ENCODE measurements at places on chromosomes 4 and X. TPM values are rescaled to one million over a fixed set of nuclear protein-coding genes. Genes with fewer than 3 reads are reported as not detected.

SYN1 gene
- 0.31 TPM for total RNA-seq

MORF4L2 gene
- 1,175 TPM for total RNA-seq

CRMP1 gene
- total RNA-seq, result 2.5 TPM

MAGEA4 gene
- not detected for total RNA-seq

MAGEB6 gene
- total RNA-seq, result not detected

CXCL10 gene
- total RNA-seq, result not detected

RGS12 gene
- 10.4 TPM for total RNA-seq

OTC gene
- not detected for total RNA-seq

TCP11X2 gene
- total RNA-seq, result not detected

CSTF2 gene
- total RNA-seq, result 32.4 TPM

BMP3 gene
- total RNA-seq, result not detected

SPANXA2 gene
- 0.22 TPM for total RNA-seq

SMC1A gene
- 52.8 TPM for total RNA-seq

USP26 gene
- not detected for total RNA-seq

TBX22 gene
- not detected for total RNA-seq

TGIF2LX gene
- total RNA-seq, result not detected

DCAF8L2 gene
- total RNA-seq, result not detected

DIPK2B gene
- total RNA-seq, result not detected

EXOSC9 gene
- total RNA-seq, result 34.8 TPM

USP51 gene
- 0.49 TPM for total RNA-seq

TMPRSS11E gene
- total RNA-seq, result not detected

MAGEA1 gene
- not detected for total RNA-seq

Data from A549 treated with RU486 at 1 μM for 4 hours (cell line).